ENCODE measurements at places on chromosomes 7 and 10. TPM values are rescaled to one million over a fixed set of nuclear protein-coding genes. Genes with fewer than 3 reads are reported as not detected.
A peak's percentile ranks its signal among the peaks of the same experiment; 100 is the strongest.

GRCh38 chr10:127925471-127926207 is 18.7 kb downstream of the PTPRE start:
- H3K27ac ChIP-seq = no peak overlapping the region
- H3K4me1 ChIP-seq = peaks cover 6% of the 10 kb centered on the region
- H3K36me3 ChIP-seq = no peaks in the 10 kb centered on the region
- H3K4me3 ChIP-seq = no peak overlapping the region
- H3K27me3 ChIP-seq = no peaks in the 10 kb centered on the region

DNA sequence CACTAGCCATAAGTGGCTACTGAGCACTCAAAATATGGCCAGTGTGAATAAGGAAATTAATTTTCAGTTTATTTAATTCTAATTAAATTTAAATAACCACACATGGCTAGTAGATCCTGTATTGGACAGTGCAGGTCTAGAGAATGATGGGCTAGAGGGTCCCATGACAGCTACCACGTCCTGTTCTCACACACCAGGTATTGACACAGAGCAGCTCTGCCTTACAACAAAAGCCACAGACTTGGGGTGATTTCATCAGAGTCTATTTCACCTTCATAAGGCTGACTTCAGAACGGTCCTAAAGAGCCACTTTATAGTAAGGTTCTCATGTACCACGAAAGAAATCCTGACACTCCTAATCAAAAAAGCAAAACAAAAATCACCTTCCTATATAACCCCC is 111.3 kb downstream of the UBE2H start:
- no peak for DNase-seq
- H3K27ac ChIP-seq = peak overlapping the region; percentile 77
- H3K27me3 ChIP-seq = no peaks in the 10 kb centered on the region
- no peak overlapping the region for H3K4me3 ChIP-seq
- H3K4me1 ChIP-seq = peaks cover 74% of the 10 kb centered on the region

- H3K36me3 ChIP-seq = no peaks in the 10 kb centered on the region
- H3K4me3 ChIP-seq = no peak overlapping the region
- peaks cover 49% of the 10 kb centered on the region for H3K27me3 ChIP-seq
- H3K27ac ChIP-seq = no peak overlapping the region
Observed at GRCh38 chr10:88728107-88728763, 22.2 kb downstream of the LIPK start.

DNA sequence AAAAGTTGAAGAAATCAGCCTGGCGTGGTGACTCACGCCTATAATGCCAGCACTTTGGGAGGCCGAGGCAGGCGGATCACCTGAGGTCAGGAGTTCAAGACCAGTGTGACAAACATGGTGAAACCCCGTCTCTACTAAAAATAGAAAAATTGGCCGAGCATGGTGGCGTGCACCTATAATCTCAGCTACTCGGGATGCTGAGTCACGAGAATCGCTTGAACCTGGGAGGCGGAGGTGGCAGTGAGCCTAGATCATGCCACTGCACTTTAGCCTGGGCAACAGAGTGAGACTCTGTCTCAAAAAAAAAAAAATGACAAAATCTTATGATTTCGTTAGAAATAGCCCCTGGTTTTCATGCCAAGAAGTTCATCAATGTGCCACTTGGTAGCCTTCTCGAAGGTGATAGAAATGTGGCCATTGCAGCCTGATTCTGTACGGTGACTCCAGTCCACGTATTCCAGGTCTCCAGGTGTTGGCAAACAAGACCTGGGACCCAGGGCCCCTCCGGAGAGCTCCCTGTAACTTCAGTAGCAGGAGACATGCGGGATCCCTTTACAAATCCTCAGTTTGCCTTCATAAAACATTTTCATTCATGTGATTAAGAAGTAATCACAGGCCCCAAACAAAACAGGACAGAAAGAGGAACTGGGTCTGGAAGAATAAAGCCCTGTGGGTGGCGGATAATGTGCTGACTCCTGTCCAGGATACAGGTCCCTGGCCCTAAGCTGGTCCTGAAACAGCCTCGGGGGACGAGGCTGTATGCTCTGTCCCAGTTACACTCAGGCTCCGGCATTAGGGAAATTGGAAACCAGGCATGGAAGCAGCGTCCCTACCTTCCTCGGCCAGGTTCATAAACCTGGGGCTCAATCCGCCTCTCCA is 207.3 kb upstream of the SH2B2 start:
- no peaks in the 10 kb centered on the region for H3K27me3 ChIP-seq
- peaks cover 30% of the 10 kb centered on the region for H3K36me3 ChIP-seq
- peak overlapping the region; percentile 64 for H3K27ac ChIP-seq
- H3K4me3 ChIP-seq = no peak overlapping the region
- DNase-seq = peak; percentile 26
- H3K4me1 ChIP-seq = peaks cover 44% of the 10 kb centered on the region

DNA sequence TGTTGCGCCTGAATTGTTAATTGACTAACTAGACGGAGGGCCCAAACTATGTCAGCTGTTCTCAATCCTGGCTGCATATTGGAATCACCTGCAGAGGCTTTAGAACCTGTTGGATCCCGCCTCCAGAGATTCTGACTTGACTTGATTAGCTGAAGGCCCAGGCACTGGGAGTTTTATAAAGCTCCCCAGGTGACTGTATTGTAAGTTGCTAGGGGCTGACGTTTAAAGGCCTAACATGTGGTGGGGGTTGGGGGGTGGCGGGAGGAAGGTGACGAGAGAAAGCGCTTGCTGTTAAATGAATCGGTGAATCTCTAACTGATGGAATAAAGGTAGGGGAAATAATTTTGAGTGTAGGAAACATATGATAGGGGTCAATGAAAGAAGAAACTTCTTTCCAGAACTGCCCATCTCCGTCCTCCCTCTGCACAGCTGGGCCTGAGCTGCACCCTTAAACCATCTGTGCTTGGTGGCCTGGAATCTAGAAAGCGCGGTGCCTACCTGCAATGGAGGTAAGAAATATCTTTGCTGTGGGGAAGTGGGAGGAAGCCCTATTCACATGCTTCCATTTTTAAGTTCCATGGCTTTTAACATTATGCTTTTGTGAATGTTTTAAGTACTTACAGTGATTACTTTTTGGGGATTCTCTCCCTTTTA is 225.0 kb upstream of the FAM3C start:
- H3K4me3 ChIP-seq = peak overlapping the region; percentile 56
- H3K27ac ChIP-seq = peak overlapping the region; percentile 58
- peaks cover 20% of the 10 kb centered on the region for H3K4me1 ChIP-seq
- H3K27me3 ChIP-seq = no peaks in the 10 kb centered on the region
- DNase-seq = peak; percentile 41

GRCh38 chr7:93053949-93054943 is 63.5 kb downstream of the SAMD9 start:
- no peak overlapping the region for H3K4me3 ChIP-seq
- H3K27me3 ChIP-seq = no peaks in the 10 kb centered on the region
- H3K27ac ChIP-seq = no peak overlapping the region
- no peak for DNase-seq
- no peaks in the 10 kb centered on the region for H3K36me3 ChIP-seq

GRCh38 chr7:84009051-84009450 is 185.5 kb downstream of the SEMA3A start:
- H3K27ac ChIP-seq = no peak overlapping the region
- no peaks in the 10 kb centered on the region for H3K27me3 ChIP-seq
- H3K4me3 ChIP-seq = no peak overlapping the region
- DNase-seq = no peak
- H3K36me3 ChIP-seq = peaks cover 13% of the 10 kb centered on the region

- no peak overlapping the region for H3K4me3 ChIP-seq
- peaks cover 5% of the 10 kb centered on the region for H3K27me3 ChIP-seq
- H3K27ac ChIP-seq = no peak overlapping the region
- H3K36me3 ChIP-seq = no peaks in the 10 kb centered on the region
Observed at GRCh38 chr7:45174328-45174610, 16.7 kb downstream of the RAMP3 start.

- no peak overlapping the region for H3K4me3 ChIP-seq
- no peaks in the 10 kb centered on the region for H3K27me3 ChIP-seq
- DNase-seq = no peak
Observed at GRCh38 chr7:133358708-133359107, 105.8 kb downstream of the EXOC4 start.

DNA sequence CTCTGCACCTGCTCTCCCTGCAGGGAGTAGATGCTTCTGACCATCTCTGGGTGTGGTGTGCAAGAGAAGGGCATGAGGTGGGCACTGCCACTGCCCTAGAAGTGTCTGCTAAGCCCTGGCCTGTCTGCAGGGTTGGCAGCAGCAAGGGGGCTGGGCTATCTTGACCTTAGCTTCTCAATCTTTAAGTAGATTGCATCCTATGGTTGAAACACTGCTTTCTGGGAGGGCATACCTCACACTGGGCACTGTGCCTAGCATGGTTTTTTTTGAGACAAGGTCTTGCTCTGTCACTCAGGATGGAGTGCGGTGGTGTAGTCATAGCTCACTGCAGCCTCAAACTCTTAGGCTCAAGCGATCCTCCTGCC is 54.9 kb downstream of the CLIP2 start:
- peaks cover 18% of the 10 kb centered on the region for H3K36me3 ChIP-seq
- no peaks in the 10 kb centered on the region for H3K27me3 ChIP-seq
- H3K4me1 ChIP-seq = no peaks in the 10 kb centered on the region
- H3K4me3 ChIP-seq = no peak overlapping the region
- DNase-seq = no peak

DNA sequence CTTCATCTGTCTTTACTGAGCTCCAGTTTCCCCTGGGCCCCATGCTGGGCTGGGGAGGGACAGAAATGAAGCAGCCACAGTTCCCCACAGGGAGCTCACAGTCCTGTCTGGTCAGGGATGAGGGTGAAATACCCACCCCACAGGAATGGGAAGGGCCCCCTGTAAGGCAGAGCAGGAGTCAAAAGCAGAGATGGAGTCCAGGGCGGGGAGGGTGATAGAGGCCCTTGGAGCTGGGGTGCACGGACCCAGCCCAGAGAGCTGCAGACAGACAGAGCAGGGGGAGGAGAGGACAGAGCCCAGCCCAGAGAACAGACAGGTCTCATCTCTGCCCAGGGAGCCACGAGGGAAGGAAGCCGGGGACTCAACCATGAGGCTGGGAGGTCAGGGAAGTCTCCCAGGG is 34.9 kb upstream of the ZNF488 start:
- H3K36me3 ChIP-seq = no peaks in the 10 kb centered on the region
- peaks cover 15% of the 10 kb centered on the region for H3K4me1 ChIP-seq
- no peaks in the 10 kb centered on the region for H3K27me3 ChIP-seq
- H3K27ac ChIP-seq = no peak overlapping the region
- H3K4me3 ChIP-seq = no peak overlapping the region
- no peak for DNase-seq

- no peaks in the 10 kb centered on the region for H3K36me3 ChIP-seq
- no peak overlapping the region for H3K4me3 ChIP-seq
- H3K4me1 ChIP-seq = peaks cover 24% of the 10 kb centered on the region
- no peaks in the 10 kb centered on the region for H3K27me3 ChIP-seq
- no peak overlapping the region for H3K27ac ChIP-seq
- no peak for DNase-seq
Observed at GRCh38 chr7:1055956-1056784, 11.8 kb downstream of the GPR146 start.

DNA sequence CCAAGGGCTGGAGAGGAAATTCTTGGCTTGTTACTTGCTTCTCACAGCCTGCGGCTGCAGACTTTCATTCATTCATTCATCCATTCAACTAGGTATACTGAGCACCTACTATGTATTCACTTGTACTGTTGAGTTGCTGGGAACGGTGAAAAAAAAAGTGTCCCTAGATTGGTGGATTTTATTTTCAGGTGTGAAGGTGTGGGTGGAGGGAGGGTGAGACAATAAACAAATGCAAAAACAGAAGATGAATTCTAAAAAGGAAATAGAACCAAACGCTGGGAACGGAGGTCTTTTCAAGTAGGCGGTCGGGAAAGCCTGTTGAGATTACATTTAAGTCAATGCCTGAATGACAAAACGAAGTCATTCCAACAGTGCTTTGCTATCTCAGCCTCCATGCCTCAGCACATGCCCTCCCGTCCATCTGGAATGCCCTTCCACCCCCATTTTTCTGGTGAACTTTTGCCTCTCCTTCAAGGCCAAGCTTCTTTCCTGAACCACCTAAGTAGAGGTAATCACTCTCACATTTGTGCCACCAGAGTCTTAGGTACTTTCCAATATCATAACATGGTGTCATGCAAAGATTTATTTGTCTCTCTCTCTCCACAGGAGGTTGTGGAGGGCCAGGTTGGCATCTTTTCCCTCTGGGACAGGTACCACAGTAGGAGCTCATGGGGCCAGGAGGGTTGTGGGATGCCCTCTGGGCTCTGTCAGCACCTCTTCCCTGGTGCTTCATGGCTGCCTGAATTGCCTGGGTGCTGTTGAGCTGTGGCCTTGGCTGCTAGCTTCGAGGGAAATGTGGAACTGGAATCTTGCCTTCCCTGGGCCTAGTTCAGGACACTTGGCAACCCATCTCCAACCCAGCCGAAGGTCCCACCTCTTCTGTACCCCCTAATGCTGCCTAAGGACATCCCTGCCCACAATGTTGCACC is 5.5 kb downstream of the NKX2-3 start:
- peaks cover 100% of the 10 kb centered on the region for H3K27me3 ChIP-seq
- DNase-seq = no peak
- peaks cover 48% of the 10 kb centered on the region for H3K4me1 ChIP-seq
- H3K27ac ChIP-seq = no peak overlapping the region

- no peaks in the 10 kb centered on the region for H3K36me3 ChIP-seq
- H3K4me3 ChIP-seq = no peak overlapping the region
- no peak for DNase-seq
- H3K4me1 ChIP-seq = no peaks in the 10 kb centered on the region
- H3K27me3 ChIP-seq = no peaks in the 10 kb centered on the region
- H3K27ac ChIP-seq = no peak overlapping the region
Observed at GRCh38 chr7:14395860-14396259, 406.4 kb upstream of the ETV1 start.

- H3K4me3 ChIP-seq = no peak overlapping the region
- no peaks in the 10 kb centered on the region for H3K36me3 ChIP-seq
- H3K4me1 ChIP-seq = peaks cover 9% of the 10 kb centered on the region
- H3K27ac ChIP-seq = no peak overlapping the region
- DNase-seq = no peak
Observed at GRCh38 chr10:120688928-120689327, 162.2 kb upstream of the WDR11 start.

DNA sequence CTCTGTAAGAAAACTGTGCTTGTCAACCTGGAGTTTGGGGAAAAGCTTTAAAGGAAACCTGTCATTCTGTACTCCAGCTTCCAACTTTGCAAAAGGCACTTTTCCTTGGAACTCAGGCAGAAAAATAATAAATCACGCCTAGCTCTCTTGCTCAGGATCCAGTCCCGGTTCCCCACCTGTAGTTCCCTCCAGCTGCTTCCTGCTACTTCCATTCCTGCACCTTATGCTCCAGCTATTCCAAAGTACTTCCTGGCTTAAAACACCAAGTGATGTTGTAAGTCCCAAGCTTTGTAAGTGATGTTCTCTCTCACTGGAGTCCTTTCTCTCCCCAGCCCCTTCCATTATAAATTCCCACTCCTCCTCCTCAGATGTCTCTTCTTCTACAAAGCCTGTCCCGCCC is 98.6 kb downstream of the GRM8 start:
- DNase-seq = no peak
- no peak overlapping the region for H3K27ac ChIP-seq
- H3K27me3 ChIP-seq = no peaks in the 10 kb centered on the region
- no peaks in the 10 kb centered on the region for H3K36me3 ChIP-seq
- peaks cover 5% of the 10 kb centered on the region for H3K4me1 ChIP-seq
- H3K4me3 ChIP-seq = no peak overlapping the region

- no peak overlapping the region for H3K4me3 ChIP-seq
- H3K4me1 ChIP-seq = peaks cover 15% of the 10 kb centered on the region
- H3K36me3 ChIP-seq = no peaks in the 10 kb centered on the region
- DNase-seq = no peak
Observed at GRCh38 chr7:41467596-41467995, 235.3 kb downstream of the INHBA start.

Gene AP5Z1
- 25.6 TPM for total RNA-seq

Gene PPP3CB
- total RNA-seq = 32.9 TPM

Gene OR2A5
- total RNA-seq = not detected

Gene OR13A1
- 0.15 TPM for total RNA-seq

Gene EPO
- 0.63 TPM for total RNA-seq

Gene EMX2
- total RNA-seq = not detected

Gene PDE1C
- 0.55 TPM for total RNA-seq

Gene STK31
- 0.30 TPM for total RNA-seq

Gene CPED1
- total RNA-seq = 0.44 TPM

Gene NPY
- 0.46 TPM for total RNA-seq

Gene PSD
- 10.2 TPM for total RNA-seq

Gene SUGCT
- total RNA-seq = 7.4 TPM
